ENCODE measurements at places on chromosomes 16 and 17.

GRCh38 chr17:83193336-83194185 is 114.2 kb downstream of the METRNL start:
- DNase-seq, result no peak

DNA sequence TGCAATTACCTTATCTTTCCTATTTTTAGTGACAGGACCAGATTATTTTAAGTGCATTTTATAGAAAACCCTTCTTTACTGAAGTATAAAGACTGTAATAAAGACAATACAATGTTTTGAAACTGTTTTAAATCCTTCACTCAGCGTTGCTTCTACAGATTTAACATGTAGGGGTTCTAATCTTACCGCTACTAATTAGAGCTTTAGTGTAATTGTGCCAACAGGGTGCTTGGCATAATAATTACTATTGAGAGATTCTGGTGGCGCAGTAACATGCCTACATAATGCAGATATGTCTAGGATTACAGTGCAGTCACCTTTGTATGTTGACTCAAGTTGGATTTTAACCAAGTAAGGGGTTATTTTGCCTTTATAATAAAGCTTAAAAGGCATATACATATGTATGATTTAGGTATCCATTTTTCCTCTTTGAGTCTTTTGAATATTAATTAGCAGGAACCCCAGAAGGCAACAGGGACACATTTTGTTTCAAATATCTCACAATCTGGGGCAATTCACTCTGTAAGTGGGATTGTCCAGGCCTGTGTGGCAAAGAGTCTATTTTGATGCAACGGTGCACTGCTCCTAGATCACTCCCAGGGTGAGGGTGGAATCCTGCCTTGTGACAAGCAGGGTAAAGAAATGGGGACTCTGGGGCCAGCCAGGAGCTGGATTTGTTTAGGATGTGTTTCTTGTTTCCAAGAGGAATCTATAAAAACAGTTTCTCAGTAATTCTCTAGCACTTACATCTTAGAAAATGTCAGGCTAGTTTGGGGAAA is 604.7 kb upstream of the SALL1 start:
- DNase-seq, result no peak

DNA sequence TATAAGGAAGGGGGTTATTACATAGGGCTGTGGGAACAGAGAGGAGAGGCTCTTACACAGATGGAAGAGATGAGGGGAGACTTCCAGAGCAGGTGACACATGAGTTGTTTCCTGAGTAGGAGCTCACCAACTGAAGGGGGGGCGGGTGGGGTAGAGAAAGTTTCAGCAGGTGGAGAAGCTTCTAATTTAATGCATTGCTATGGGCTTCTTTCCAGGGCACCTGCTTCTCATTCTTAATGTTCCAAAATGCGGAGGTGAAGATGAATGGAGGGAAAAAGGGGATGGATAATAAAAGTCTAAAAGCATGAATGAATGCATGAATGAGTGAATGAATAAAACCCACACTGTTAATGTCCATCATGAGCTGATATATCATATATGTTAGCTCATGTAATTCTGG is 439.0 kb upstream of the CCL2 start:
- DNase-seq, result no peak

DNA sequence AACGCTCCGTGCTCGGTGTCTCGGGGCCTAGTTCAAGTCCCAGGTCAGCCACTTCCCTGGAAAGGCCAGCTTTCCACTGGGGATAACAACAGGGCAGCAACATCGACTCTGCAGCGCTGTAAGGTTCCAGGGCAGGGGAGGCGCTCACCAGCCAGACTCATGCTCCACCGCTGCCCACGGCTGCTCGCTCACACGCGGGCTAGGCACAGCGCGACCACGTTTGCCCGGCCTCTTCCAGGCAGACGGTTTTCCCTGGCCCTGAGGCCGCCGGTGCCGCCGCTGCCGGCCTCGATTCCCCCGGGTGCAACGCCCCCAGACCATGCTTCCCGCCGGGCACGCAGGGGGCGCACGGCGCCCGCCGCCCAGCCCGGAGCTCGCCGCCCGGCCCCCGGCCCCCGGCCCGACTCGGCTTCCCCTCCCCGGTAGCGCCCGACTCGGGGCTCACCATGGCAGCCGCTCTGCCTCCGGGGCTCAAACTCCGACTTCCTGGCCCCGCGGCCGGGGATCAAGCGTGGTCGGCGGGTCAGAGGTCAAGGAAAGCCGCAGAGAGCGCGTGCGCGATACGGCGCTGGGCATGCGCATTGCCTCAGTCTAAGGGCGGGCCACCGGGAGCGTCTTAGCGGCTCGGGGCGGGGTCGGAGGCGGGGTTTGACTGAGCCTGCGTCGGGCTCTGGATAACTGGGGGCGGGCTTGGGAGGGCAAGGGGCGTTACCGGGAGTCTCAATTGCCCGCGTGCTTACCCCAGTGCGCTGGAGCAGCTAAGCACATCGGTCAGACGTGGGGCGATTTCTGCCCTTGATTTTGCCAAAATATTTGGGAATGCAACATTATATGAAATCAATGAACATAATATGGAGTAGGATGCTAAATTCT is at the start of gene PAM16:
Gene PAM16 (minus strand): TSS at position 535 of the 873 bp plus-strand sequence. CDS start 87 bp downstream, at position 448.
- DNase-seq, result peak; percentile 75

GRCh38 chr17:8048236-8048635 is 9.4 kb downstream of the ALOX15B start:
- no peak for DNase-seq
